ENCODE measurements at places on chromosomes 13 and 19. TPM values are rescaled to one million over a fixed set of nuclear protein-coding genes. Genes with fewer than 3 reads are reported as not detected.
A peak's percentile ranks its signal among the peaks of the same experiment; 100 is the strongest.

Gene ATXN8OS
- not detected for total RNA-seq

Gene FAM216B
- total RNA-seq, result not detected

Gene TNPO2
- 47.3 TPM for total RNA-seq

Gene FFAR3
- total RNA-seq, result not detected

Gene CRX
- not detected for total RNA-seq

Gene LCP1
- total RNA-seq, result 276 TPM

Gene CGB8
- total RNA-seq, result not detected

Gene KL
- not detected for total RNA-seq

Gene KIR2DL3
- total RNA-seq, result not detected

Gene C13orf42
- total RNA-seq, result not detected

Gene MAB21L1
- not detected for total RNA-seq

Gene SLITRK1
- not detected for total RNA-seq

Gene MTUS2
- 0.38 TPM for total RNA-seq

DNA sequence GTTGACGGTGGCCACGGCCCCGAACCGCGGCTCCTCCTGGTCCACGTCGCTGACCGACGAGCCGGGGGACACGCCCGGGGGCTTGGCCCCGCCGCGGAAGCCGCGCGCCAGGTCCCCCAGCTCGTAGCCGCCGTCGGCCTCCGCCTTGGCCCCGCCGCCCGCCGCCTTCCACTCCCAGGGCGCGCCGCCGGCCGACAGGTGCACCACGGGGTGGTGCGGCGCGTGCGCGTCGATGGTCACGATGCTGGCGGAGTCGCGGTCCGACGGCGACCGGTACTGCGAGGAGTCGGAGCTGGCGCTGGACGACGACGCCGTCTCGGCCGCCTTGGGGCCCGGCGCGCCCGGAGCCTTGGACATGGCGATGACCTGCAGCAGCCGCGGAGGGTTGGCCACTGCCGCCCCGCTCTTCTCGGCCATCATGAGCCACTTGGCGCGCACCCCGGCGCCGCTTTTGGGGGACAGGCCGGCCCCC is 9.0 kb downstream of the PLPPR3 start:
- no peak overlapping the region for H3K27ac ChIP-seq
- no peaks in the 10 kb centered on the region for H3K4me1 ChIP-seq
- DNase-seq, result no peak

DNA sequence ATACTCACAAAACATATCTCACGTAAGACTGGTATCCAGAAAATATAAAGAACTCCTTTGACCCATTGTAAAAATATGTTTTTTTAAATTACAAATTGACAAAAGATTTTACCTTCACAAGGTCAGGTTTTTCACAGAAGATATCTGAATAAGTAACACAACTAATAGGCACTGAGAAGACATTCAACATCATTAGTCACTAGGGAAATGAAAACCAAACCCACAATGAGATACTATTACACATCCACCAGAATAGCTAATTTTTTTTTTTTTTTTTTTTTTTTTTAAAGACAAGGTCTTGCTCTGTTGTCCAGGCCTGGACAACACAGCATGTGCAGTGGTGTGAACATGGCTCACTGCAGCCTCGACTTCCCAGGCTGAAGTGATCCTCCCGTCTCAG is 157.5 kb downstream of the MIPEP start:
- no peaks in the 10 kb centered on the region for H3K4me1 ChIP-seq
- no peak for DNase-seq
- H3K36me3 ChIP-seq, result peaks cover 7% of the 10 kb centered on the region
- no peaks in the 10 kb centered on the region for H3K27me3 ChIP-seq

DNA sequence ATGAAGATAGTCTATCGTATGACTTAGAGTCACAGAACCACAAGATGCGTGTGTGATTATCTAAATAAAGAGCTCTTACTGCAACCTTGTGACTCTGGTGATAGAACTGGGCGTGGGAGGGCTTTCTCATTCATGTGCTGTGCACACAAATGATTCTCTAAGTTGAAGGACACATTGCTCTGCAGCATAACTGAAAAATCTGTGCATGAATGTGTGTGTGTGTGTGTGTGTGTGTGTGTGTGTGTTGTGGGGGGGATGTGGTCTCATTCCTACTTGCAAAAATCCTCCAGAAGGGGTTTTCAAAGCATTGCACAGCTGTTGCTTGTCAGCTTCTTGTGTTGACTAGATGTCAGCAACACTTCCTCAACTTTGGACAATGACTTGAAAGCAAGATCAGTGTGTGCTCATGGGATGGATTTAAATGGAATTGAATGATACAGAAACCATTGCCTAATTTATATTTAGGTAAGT is 22.4 kb downstream of the LRCH1 start:
- no peak overlapping the region for H3K27ac ChIP-seq
- H3K4me3 ChIP-seq, result no peak overlapping the region
- no peak for DNase-seq
- peaks cover 23% of the 10 kb centered on the region for H3K4me1 ChIP-seq

DNA sequence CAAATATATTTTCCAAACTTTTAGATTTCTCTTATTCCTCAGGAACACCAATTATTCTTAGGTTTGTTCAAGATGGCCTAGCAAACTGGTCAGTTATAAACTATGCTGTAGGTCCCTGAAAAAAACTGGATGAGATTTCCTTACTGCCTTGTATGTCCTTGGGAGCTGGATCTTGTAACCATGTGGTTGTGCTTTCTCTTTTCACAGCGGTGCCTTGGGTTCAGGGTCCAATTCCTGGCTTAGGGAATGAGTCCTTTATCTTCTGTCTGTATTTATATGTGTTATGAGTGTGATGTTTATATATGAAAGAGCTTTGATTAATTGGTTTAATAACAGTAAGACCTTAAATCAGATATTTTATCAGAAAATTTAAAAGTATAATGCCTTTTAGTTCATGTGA is 23.5 kb upstream of the GRTP1 start:
- H3K4me3 ChIP-seq, result no peak overlapping the region
- no peaks in the 10 kb centered on the region for H3K36me3 ChIP-seq
- no peaks in the 10 kb centered on the region for H3K4me1 ChIP-seq
- H3K27ac ChIP-seq, result no peak overlapping the region
- H3K27me3 ChIP-seq, result no peaks in the 10 kb centered on the region
- no peak for DNase-seq

- no peak for DNase-seq
- H3K4me1 ChIP-seq, result peaks cover 31% of the 10 kb centered on the region
Observed at GRCh38 chr19:14473073-14473977, 1.8 kb downstream of the PTGER1 start.

- no peaks in the 10 kb centered on the region for H3K36me3 ChIP-seq
- DNase-seq, result no peak
- no peaks in the 10 kb centered on the region for H3K4me1 ChIP-seq
Observed at GRCh38 chr13:76792731-76793347, 93.4 kb downstream of the KCTD12 start.

DNA sequence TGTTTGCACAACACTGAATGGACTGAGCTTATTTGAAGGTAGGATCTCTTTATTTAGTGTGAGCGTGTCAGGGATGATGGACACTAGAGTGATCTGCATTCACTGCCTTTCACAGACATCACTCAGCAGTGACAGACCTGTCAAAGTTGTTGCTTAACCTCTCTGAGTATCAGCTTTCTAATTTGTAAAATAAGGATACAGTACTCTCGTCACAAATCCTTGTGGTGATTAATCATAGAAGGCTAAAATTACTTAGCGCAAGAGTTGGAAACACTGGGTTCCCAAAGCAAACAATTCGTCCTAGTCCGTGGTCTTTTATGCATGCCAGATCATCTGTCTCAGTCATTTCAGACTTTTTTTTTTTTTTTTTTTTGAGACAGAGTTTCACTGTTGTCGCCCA is 16.6 kb downstream of the CARD8 start:
- H3K4me3 ChIP-seq, result no peak overlapping the region
- H3K27ac ChIP-seq, result no peak overlapping the region
- peaks cover 66% of the 10 kb centered on the region for H3K36me3 ChIP-seq
- no peak for DNase-seq
- H3K27me3 ChIP-seq, result no peaks in the 10 kb centered on the region
- H3K4me1 ChIP-seq, result peaks cover 3% of the 10 kb centered on the region

DNA sequence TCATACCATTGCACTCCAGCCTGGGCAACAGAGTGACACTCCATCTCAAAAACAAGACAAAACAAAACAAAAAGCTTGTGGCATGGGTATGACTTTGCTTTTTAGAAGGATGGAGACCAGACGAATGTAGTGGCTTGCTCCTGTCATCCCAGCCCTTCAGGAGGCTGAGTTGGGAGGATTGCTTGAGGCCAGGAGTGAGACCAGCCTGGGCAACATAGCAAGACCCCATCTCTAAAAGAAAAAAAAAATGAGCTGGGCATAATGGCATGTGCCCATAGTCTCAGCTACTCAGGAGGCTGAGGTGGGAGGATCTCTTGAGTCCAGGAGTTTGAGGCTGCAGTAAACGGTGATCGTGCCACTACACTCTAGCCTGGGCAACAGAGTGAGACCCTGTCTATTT is 16.4 kb upstream of the SELENOW start:
- H3K27me3 ChIP-seq, result no peaks in the 10 kb centered on the region
- H3K27ac ChIP-seq, result no peak overlapping the region
- H3K4me1 ChIP-seq, result no peaks in the 10 kb centered on the region
- H3K36me3 ChIP-seq, result peaks cover 13% of the 10 kb centered on the region
- DNase-seq, result no peak

GRCh38 chr19:41872384-41872774 is 4.7 kb upstream of the CD79A start:
- H3K4me3 ChIP-seq, result no peak overlapping the region
- DNase-seq, result no peak
- peak overlapping the region; percentile 67 for H3K27ac ChIP-seq
- peaks cover 30% of the 10 kb centered on the region for H3K36me3 ChIP-seq
- no peaks in the 10 kb centered on the region for H3K27me3 ChIP-seq

- peaks cover 16% of the 10 kb centered on the region for H3K4me1 ChIP-seq
- H3K4me3 ChIP-seq, result no peak overlapping the region
- H3K27ac ChIP-seq, result no peak overlapping the region
- H3K36me3 ChIP-seq, result no peaks in the 10 kb centered on the region
- DNase-seq, result no peak
Observed at GRCh38 chr13:30676672-30677071, 58.7 kb upstream of the ALOX5AP start.

- no peaks in the 10 kb centered on the region for H3K27me3 ChIP-seq
- H3K27ac ChIP-seq, result no peak overlapping the region
- DNase-seq, result no peak
- H3K4me1 ChIP-seq, result no peaks in the 10 kb centered on the region
- H3K4me3 ChIP-seq, result no peak overlapping the region
Observed at GRCh38 chr13:35763060-35763781, 286.7 kb upstream of the MAB21L1 start.

DNA sequence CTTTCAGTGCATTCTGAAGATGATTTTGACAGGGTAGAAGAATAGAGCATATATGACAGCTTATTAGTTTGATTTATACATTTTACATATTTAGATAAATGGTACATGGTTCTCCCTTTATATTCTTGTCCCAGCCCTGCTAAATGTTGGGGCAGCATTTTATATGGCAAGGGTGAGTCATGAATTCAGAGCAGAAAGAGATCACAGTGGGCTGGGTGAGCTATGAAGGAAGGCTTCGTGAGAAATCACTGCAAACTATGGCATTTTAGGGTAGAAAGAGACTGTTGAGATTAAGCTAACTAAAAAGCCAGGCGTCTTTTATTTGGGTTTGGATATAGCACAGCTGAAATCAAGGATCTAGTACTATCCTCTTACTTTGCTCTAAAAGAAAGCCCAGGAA is 23.9 kb upstream of the METTL21C start:
- H3K4me1 ChIP-seq, result no peaks in the 10 kb centered on the region
- H3K27ac ChIP-seq, result no peak overlapping the region
- H3K4me3 ChIP-seq, result no peak overlapping the region
- H3K36me3 ChIP-seq, result no peaks in the 10 kb centered on the region
- H3K27me3 ChIP-seq, result no peaks in the 10 kb centered on the region

DNA sequence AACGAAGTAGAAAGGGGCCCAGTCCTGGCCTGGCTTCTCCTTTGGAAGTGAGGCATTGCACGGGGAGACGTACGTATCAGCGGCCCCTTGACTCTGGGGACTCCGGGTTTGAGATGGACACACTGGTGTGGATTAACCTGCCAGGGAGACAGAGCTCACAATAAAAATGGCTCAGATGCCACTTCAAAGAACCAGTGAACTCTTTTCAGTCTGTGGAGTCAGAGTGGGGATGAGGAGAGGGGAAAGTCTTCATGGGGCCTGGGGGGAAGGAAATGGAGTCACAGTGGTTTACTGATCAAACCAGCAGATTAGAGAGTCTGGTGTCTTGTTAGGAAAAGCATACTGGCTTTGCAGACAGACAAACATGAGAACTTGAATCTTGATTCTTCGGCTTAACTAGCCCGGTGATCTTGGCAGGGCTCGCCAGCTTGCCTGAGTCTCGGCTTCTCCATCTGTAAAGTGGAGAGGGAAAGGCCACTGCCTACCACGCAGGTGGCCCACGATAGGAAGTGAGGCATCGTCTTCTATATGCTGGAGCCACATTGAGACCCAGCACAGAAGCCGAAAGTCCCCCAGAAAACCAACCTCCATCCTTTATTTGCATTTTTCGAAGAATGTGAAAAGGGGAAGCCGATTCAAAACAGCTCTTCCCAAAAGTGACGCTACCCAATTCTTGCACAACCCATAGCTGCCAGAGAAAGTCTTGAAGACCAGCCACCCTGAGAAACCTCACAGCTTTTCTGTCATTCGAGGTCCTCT is at the start of gene FFAR1:
Gene FFAR1, plus strand, starts transcription at position 732 of the 759 bp plus-strand sequence. CDS start 3,650 bp downstream, outside the sequence.
- H3K27ac ChIP-seq, result no peak within 1 kb of the TSS
- peaks cover 30% of the 10 kb centered on the region for H3K4me1 ChIP-seq
- no peaks in the 10 kb centered on the region for H3K36me3 ChIP-seq
- H3K4me3 ChIP-seq, result no peak within 1 kb of the TSS
- peak; percentile 21 for DNase-seq
- no peaks in the 10 kb centered on the region for H3K27me3 ChIP-seq

- H3K27ac ChIP-seq, result no peak overlapping the region
- H3K36me3 ChIP-seq, result no peaks in the 10 kb centered on the region
- no peaks in the 10 kb centered on the region for H3K27me3 ChIP-seq
- peaks cover 27% of the 10 kb centered on the region for H3K4me1 ChIP-seq
- H3K4me3 ChIP-seq, result no peak overlapping the region
- no peak for DNase-seq
Observed at GRCh38 chr19:944171-944567, 18.3 kb downstream of the ARID3A start.

- H3K27ac ChIP-seq, result no peak overlapping the region
- H3K4me3 ChIP-seq, result no peak overlapping the region
- H3K27me3 ChIP-seq, result no peaks in the 10 kb centered on the region
- no peak for DNase-seq
Observed at GRCh38 chr13:111584101-111584672, 263.7 kb downstream of the TEX29 start.
